ENCODE measurements at places on chromosomes 4 and X.

- no peak for DNase-seq
Observed at GRCh38 chrX:69759921-69760625, 144.2 kb downstream of the EDA start.

GRCh38 chr4:107693132-107693531 lies 26.9 kb downstream of the PAPSS1 start:
- no peak for DNase-seq

DNA sequence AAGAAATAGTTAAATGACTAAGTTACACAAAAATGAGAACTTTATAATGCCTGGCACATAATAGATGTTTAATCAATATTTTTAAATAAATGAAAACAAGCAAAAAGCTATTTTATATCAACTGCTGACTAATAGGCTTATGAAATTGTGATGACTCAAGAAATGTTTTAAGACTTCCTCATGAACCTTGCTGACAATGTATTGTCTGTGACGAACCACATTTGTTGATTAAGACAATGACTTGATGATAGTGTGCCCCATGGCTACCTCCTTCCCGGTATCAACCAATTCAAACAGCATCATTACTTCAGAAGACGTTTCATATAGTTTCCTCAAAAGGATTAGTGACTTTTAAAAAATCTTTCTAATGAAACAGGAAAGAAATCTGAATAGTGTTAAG lies 7.9 kb downstream of the CXCL6 start:
- no peak for DNase-seq

DNA sequence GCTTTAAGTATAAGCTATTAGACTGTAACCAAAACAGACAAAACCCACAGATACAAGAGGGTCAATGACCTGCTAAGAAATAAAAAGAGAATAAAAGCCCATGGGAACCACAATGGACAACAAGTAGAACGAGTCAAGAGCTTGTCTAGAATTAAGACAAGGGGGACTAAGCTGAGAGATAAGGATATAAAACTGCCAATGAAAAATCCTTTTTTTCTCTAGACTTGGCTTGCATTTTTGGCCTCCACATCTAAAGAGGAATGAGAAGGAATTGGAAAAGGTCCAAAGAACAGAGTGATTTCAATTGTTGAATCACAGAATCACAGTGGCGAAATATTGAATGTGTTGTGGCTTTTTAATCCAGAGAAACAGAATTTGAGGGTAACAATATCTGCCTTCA lies 135.7 kb downstream of the QDPR start:
- DNase-seq = no peak

GRCh38 chr4:47287735-47288134 lies 175.8 kb downstream of the COMMD8 start:
- no peak for DNase-seq

- no peak for DNase-seq
Observed at GRCh38 chrX:131881194-131881593, 141.9 kb upstream of the STK26 start.

GRCh38 chr4:107131295-107131694 lies 95.2 kb upstream of the DKK2 start:
- no peak for DNase-seq

- DNase-seq = no peak
Observed at GRCh38 chr4:145345401-145345800, 136.3 kb upstream of the SMAD1 start.

GRCh38 chr4:176425035-176425434 lies 105.3 kb downstream of the SPCS3 start:
- no peak for DNase-seq

DNA sequence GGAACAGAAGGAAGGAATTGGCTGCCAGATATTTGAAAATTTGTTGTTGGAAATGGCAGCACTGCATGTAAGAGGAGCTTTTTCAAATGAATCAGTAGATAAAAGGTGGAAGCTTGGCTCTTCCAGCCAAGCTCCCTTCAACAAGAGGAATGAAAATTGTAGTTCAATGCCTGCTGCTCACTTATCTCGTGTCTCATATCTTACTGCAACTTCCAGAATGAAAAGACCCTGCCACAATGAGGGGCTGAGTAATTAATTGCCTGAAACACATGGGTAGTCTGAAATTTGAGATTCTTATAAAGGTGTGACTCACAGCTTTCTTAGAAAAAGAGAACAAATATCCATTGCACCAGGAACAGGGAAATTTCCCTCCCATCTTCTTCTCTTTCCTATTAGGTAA lies 53.0 kb downstream of the HAND2 start:
- DNase-seq = no peak

DNA sequence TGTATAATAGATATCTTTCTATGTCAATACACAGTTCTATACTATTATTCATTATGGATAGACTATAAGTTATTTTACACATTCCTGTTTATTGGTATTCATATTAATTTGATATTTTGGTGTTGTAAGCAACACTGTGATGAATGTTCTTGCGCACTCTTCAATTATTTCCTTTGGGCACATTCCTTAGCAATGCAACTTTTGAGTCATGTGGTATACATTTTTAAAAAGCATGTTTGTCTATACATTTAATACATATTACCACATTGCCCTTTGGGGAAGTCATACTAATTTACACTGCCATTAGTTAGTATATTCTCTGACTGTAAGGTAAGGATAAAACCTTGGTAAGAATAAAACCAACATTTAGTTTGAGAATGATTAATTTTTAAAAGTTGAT lies 21.0 kb downstream of the FRAS1 start:
- no peak for DNase-seq

DNA sequence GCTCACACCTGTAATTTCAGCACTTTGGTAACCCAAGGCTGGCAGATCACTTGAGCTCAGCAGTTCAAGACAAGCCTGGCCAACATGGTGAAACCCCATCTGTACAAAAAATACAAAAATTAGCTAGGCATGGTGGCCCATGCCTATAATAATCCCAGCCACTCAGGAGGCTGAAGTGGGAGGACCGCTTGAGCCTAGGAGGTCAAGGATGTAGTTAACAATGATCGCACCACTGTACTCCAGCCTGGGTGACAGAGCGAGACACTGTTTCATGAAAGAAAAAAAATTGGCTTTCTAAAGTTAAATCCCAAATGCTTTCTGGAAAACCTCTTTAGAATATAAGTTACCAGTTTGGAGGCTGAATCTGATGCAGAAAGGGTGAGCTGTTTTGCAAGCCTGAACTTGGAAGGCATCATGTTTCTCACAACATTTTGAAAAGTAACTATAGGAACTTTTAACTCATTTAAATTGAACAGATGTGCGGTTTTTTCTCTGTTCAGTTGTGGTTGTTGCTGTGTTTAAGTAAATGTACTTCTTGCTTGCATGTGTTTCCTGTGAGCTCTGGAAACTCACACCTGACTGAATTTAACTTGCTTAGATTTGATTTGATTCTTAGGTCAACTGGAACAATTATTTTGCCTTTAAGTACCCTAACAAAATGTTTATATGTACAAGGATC lies 39.8 kb upstream of the TMEM131L start:
- no peak for DNase-seq

- DNase-seq = no peak
Observed at GRCh38 chrX:1137531-1137930, 74.9 kb downstream of the CRLF2 start.

GRCh38 chr4:10893395-10893794 lies 208.8 kb upstream of the CLNK start:
- no peak for DNase-seq

- DNase-seq = no peak
Observed at GRCh38 chr4:79381161-79381560, 26.9 kb downstream of the GK2 start.

DNA sequence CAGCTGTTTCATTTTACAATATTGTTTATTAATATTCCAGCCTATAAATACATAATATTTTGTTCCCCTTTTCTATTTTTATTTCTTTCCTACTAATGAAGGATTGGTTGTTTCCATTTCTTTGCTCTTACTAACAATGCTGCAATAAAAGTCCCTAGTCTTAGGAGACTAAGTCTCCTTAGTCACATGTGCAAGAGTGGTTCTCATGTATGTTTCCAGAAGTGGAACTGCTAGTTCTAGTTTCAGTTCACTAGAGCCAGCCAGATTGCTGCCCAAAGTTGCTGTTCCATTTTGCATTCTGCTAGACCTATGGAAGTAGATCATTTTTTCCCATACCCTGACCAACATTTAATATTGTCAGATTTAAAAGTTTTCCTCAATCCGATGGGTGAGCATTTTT lies 44.3 kb downstream of the CNGA1 start:
- DNase-seq = no peak

- DNase-seq = no peak
Observed at GRCh38 chrX:107718156-107718621, 57.4 kb downstream of the TSC22D3 start.

DNA sequence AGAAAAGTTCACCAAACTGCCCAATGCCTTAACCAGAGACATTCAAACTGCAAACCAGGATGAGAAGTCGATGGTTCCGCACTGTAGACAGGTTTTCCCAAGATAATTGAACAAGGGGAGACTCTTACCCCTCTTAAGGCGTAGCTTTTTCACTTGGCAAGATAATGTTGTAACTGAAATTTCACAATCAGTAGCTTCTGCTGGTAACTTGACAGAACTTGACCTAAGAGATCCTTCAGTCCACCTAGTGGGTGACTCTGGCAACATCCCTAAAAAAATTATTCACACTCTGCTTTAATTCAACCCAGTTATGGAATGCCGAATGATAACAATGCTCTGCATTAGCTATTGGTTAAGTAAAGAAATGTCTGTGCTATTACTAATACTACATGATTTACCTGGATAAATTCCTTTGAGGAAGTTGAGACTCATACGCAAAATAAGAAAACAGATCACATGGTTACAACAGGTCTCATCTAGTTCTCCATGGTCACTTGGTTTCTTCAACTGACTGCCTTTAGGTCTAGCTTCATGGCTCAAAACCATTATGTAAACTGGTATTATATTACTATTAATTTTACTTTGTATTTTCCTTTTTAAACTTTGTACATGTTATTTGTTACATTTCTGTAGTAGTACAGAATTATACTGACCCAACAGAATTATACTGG lies 9.1 kb downstream of the ELF2 start:
- DNase-seq = no peak

- no peak for DNase-seq
Observed at GRCh38 chrX:69311936-69312670, 146.8 kb upstream of the PJA1 start.

GRCh38 chr4:37889849-37890800 lies 759 bp upstream of the TBC1D1 start:
- peak; percentile 17 for DNase-seq

DNA sequence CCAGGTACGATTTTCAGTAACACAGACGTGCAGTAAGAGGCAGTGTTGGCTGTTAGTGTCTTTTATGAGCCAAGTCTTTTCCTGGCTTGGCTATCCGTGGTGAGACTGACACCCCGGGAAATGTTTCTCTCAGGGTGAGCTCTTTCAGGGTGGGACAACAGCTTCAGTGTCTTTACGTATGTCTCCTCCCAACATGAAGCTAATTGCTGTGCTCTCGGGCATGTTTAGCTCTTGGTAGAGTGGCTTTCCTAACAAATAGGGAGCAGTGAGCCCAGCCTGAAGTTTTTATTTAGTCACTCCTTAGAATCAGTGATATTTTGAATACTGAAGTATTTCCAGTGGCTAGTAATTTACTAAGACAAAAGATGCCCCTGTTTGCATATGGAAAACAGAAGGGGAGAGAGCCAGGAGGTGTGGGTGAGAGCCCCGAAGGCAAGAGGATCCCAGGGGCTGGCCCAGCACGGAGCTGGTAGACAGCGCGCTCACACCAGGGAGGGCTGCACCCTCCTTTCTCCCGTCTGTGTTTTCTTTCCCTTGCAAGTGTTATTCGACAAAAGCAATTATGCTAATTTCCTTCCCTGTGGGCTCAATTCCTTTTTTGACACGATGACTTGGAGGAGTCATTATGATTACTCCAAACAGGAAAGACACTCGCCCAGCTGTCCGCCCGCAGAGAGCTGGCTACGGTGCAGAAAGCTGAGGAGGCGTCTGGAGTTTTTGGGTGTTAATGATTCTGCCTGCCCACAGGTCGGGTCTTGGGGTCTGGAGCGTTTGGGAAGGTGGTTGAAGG lies 47.7 kb downstream of the PDGFRA start:
- no peak for DNase-seq

DNA sequence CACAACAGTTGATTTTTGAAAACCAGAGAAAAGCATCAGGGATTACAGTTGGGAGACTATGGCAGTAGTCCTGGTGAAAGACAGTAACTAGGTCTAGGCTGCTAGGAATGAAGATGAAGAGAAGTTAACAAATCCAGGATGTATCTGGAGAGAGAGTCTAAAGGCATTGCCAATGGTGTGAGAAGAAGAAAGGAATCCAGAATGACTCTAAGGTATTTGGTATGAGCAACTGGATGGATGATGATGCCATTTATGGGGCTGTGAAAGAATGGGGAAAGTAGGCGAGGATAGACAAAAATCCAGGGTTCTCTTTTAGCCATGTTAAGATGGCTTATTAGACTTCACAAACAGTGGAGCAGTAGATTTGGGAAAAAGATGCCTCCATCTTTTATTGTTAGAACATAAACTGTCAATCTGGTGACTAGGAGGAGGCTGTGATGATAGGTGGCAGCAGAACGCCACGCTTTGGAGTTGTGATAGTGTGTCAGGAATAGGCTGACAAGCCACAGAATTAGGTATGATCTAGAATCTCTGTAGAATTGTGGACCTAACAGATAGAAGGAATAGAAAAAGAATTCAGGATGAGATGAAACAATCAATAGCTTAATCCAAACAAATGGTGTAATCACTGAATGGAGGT lies 27.3 kb upstream of the JADE1 start:
- DNase-seq = peak; percentile 46

- no peak for DNase-seq
Observed at GRCh38 chrX:137313627-137314026, 252.3 kb upstream of the ZIC3 start.

GRCh38 chr4:119209077-119209476 lies 3.4 kb upstream of the USP53 start:
- no peak for DNase-seq

DNA sequence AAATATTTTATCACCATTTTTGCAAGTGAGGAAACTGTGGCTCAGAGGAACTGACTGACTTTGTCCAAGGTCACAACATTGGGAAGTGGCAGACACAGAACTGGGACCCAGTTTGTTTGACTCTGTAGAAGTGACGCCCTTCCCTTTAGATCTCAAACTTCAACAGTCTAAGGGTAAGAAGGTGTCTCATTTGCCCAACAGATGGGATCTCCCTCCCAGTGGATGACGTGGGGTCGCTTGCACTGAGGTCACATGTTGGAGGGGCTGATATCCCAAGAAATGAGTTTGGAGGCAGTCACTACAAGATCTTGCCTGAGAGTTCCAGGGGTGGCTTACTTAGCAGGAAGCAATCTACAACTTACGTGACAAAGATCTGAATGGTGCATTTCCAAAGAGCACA lies 172.5 kb upstream of the GPC4 start:
- no peak for DNase-seq

All from activated effector memory CD4-positive, alpha-beta T cell treated with Interleukin-2 at 50 U/mL for 16 hours (primary cell).